ENCODE measurements at places on chromosomes 1 and 21.

DNA sequence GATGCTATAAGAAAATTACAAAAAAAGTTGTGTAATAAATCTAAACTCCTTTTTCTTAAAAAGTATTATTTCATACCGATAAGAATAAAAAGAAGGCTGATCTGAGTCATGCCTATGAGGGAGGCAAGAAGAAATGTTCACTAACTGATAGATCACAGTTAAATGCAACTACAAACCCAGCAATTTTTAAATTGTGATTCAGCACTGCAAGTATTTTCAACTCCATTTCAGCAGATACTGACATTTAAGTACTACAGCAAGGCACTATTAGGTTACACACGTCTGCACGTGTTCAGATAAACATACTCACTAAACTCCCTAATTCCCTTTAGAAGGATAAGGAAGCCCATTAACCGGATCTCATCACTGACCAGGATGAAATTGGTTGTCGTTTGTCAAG, 213.3 kb upstream of the ZRANB2 start:
- DNase-seq: no peak

GRCh38 chr1:209648931-209649776, 3.1 kb downstream of the LAMB3 start:
- DNase-seq: no peak

DNA sequence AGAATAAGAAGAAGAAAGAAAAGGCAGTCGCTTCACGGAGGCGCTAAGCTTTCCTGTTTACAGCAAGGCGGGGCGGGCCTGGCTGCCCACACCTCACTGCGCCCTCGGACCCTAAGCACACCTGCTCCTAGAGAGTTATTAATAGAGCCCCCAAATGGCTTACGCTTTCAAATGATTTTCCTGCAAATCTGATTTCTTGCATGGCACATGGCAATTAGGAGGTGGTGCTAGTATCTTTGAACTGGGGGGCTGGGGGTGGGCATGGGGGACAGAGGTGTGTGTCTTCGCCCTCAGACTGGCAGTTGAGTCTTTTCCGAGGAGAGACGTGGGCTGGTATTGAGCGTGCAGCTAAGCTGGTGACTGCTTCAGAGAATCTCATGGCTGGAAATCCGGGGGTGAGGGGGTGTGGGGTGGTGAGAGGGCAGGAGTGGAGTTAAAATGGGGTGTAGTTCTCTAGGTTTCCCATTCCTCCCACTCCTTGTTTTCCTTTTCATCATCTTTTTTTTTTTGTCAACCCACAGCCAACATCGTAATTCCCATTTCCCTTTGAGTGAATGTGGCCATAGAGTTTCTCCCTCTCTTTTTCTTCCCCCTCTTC, 1.3 kb downstream of the S1PR1 start:
- no peak for DNase-seq

DNA sequence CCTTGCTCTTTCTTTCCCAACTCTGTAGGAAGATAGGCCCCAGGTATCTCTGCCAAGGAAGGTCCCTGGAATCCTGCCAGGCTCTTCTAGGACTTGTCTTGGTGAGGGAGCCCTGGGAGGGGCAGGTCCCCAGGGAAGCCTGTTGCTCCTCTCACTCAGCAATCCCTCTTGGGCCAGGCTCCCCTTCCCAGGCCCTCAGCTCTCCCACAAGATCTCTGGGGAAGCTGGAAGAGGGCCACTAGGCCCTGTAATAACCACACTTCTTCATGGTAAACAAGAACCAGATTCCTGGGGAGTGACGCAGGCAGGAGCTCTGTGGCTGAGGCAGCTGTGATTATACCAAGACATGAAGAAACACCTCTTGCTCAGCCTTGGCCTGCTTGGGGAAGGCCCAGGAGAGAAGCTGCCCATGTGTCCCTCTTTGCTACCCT, 9.9 kb upstream of the MAPKAPK2 start:
- no peak for DNase-seq
